ENCODE measurements at places on chromosomes 16 and 17.

DNA sequence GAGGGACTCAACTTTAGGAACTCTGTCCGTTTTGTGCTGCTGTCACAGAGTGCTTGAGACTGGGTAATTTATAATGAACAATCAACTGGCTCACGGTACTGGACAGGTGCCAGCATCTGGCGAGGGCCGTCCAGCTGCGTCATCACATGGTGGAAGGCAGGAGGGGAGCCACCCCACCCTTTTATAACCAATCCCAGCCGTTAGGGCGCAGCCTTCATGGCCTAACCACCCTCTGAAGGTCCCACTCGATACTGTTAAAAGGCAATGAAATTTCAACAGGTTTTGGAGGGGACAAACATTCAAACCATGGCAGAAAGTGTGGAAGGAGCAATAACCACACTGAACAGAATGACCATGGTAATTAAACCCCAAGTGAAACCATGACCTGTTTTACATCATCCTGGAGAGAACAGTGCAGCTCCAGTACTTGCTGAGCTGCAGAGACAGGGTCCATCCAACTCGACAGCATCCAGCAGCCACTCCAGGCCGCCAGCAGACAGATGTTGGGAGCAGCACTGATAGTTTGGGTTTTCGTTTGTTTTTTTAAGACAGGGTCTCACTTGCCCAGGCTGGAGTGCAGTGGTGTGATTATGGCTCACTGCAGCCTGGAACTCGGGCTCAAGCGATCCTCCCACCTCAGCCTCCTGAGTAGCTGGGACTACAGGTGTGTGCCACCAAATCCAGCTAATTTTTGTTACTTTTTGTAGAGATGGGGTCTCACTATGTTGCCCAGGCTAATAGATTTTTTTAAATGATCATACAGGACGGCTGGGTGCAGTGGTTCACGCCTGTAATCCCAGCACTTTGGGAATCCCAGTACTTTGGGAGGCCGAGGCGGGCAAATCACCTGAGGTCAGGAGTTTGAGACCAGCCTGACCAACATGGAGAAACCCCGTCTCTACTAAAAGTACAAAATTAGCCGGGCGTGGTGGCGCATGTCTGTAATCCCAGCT is 11.0 kb downstream of the CHMP6 start:
- peak; percentile 48 for DNase-seq

- DNase-seq: no peak
These were observed 77.0 kb downstream of the MRC2 start for GRCh38 chr17:62704381-62704971.

DNA sequence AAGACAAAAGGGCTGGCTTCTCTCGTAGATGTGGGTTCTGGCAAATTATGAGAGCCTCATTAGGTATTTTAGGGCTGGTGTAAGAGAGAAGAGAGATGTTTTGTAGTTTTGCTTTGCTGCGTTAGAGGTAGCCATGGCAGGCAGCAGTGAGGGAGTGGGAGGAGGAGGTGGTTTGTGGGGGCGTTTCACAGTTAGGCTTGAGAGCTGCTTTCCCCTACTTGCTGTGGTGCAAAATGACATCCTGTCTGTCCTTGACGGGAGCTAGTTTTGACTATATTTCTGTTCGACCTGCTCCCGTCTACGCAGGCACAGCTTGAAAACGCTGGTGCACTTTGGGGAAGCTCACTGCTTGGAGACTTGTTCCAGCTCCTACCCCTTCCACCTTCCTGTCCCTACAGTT is 75.5 kb downstream of the SLC5A11 start:
- no peak for DNase-seq

GRCh38 chr16:22337849-22338635 is 36.4 kb downstream of the CDR2 start:
- DNase-seq: no peak

DNA sequence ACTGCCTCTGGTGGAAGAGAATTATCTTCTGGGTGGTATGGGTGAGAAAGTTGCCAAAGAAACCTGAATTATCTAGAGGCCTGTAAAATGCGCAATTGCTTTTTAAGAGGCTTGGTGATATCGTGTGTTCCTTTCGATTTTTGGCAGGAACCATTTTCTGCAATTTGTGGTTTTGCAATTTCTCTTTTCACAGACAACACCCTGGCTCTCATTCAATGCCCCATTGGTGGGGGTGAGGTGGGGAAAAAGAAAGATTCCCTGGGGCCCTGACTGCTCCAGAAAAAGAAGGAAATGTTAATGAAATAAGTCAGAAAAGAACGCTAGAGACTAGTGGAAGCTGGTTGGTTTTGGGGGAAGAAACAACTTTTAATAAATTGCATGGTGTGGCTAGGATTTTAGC is 77.4 kb downstream of the ANKFN1 start:
- no peak for DNase-seq

DNA sequence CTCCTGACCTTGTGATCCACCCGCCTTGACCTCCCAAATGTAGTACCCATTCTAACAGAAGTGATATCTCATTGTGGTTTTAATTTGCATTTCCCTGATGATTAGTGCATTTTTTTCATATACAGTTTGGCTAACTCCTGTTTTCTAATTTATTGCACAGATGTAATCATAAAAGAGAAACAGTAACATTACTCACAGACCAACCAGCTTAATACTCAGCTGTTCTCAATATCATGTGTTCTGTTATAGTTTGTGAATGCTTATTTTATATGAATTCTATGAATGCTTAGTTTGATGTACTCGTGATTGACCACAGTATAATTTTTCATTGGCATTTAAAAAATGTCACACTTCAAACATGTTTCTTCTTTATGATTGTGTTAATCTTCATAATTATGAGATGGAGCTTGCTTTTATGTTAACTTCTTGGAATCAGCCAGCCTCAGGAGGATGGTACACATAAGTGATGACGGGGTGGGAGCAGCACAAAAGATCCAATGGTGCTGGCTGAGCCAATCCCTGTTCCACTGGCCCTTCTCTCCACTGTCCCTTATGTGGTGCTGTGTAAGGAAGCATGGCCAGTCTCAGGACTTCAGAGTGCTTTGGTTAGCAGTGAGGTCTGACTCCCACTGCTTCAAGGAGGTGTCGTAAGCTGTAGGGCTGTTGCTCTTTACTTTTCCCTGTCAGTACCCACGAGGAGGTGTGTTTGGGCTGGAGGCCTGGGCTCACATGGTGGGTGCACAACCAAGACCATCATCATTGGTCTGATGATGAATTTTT is 191.0 kb downstream of the SPECC1 start:
- no peak for DNase-seq

DNA sequence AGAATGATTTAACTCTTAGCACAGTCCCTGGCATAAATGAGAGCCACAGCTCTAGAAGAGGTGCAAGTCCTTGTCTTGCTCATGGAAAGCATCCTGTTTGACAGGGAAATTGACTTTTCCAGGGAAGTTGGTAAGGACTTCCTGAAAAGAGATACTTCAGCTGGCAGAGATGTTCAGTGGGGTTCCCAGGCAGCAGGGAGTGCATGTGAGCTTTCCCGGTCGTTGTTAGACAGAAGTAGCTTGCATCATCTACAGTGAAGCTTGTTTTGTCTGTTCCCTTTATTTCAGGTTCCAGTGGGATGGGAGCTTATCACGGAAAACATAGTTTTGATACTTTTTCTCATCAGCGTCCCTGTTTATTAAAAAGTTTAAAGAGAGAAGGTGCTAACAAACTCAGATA is 22.9 kb downstream of the ALDH3A2 start:
- no peak for DNase-seq

DNA sequence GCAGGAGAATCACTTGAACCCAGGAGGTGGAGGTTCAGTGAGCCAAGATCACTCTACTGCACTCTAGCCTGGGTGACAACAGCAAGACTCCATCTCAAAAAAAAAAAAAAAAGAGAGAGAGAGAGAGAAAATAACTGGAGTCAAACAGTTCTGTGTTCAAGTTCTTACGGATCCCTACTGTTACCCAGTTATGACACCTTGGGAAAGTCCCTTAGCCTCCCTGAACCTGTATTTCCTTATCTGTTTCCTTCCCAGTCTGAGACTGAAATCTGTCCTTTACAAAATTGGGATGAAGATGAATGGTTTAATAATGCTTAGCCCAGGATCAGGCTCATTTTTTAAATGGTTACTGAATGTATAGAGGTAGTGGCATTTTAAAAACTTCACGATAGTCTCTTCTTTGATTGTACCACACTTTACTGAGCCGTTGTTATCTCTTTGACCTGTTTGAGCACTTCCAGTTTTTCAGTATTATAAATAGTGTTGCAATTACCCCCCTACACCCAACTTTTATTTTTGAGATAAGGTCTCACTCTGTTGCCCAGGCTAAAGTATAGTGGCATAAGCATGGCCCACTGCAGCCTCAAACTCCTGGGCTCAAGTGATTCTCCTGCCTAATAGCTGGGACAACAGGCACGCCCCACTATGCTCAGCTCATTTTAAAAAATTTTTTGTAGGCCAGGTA is 17.1 kb downstream of the ZNF768 start:
- DNase-seq: no peak

- no peak for DNase-seq
These were observed 121.7 kb upstream of the NLRP1 start for GRCh38 chr17:5705876-5706576.

DNA sequence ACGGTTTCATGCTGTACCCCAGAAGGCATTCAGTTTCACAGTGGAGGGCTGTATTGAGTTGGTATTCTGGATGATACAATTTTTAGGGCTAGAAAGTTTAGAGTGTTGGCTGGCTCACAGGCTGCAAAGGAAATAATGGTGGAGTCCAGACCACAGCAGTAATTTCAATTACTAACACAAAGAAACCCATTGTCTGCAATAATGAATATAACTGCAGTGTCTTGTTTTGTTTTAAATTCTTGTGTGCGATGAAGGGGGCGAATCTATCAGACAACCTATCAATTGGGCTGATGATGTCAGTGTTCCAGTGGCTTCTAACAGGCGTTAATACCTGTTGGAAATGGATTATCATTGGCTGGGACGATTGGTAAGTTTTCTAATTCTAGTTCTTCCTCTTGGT is 1.5 kb downstream of the SP2 start:
- DNase-seq: no peak

GRCh38 chr16:1950047-1950446 is 4.4 kb downstream of the RPL3L start:
- DNase-seq: no peak

- DNase-seq: no peak
These were observed 5.3 kb downstream of the GPS1 start for GRCh38 chr17:82056729-82057621.

DNA sequence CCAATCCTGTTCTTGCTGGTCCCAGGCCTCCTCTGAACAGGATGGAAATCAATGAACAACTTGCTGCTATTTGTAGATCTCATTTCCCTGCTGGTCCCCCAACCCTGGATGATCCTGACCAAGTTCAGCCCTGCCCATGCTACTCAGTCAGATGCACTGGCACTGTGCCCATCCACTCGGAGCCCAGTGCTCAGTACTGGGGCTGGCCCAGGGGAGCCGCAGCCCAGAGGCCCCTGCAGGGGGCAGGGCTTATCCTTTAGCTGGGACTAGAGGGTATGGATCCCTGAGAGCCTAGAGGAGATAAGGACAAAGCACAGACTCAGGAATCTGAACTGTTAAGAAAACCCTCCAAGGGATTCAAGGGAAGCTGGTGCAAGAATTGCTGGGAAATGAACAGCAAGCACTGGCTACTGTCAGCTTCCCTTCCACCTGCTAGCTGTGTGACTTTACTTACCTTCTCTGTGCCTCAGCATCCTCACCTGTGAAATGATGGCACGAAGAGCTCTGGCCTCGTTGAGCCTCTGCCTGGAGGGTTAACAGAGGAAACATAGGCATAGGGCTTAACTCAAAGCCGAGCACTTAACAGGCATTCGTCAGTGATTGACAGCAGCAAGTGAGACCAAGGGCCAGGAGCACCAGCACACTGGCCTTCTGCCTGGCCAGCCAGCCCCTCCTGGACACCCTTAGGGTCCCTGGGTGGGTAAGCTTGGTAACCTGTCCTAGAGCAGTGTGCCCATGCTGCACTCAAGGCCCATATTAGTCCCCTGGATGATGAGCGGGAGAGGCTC is 29.8 kb upstream of the C1QL1 start:
- DNase-seq: no peak

DNA sequence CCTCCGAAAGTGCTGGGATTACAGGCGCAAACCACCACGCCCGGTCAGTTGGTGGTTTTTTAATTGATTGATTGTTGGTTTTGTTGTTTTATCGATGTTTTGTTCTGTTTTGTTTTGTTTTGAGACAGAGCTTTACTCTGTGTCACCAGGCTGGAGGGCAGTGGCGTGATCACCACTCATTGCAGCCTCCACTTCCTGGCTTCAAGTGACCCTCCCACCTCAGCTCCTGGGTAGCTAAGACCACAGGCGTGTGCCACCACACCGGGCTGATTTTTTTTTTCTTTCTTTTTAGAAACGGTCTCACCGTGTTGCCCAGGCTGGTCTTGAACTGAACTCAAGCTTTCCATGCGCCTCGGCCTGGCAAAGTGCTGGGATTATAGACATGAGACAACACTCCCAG is 12.4 kb downstream of the FAM234A start:
- DNase-seq: no peak

- DNase-seq: no peak
These were observed 11.4 kb downstream of the C16orf95 start for GRCh38 chr16:87305505-87306391.

GRCh38 chr16:50774960-50775359 is 33.1 kb downstream of the CYLD start:
- DNase-seq: no peak

DNA sequence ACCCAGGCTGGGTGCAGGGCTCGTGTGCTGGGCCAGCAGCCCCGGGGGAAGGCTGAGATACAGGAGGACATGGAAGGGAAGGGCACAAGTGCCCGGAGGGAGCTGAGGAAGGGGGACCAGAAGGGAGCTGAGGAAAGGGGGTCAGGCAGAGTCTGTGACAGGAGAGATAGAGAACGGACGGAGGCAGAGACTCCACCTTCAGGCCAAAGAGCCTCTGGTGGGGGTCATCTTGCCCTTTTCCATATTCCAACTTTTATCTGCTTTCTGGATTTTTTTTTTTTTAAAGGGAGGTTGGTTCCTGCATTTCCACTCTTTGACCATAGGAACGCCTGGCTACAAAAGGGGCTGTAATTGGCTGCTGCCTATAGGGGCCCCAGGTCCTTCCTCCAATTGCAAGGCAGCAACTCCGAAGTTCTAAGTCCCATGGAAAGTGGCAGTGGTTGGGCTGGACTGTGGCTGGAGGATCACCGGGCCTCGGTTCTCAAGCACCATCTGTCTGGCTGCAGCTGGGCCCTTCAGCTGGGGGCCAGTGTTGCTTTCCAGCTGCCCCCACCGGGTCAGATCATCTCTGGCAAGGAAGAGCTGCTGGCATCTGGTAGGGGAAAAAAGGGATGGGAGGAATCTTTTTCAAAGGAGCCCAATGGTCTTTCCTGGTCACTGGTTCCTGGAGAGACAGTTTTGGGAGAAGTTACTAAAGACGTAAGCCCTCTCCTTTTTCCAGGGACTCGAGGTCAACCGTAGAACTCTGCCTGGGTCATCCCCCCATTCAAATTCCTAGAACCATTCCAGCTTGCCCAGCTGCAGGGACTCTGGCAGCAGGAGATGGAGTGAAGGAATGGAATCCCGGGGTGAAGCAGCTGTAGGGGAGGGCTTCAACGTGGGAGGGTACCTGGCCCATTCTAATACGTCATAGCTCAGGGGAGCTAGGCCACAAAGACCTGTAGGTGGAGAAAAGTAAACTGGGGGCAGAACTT is 13.1 kb upstream of the MRPS23 start:
- DNase-seq: no peak

GRCh38 chr16:86378831-86379504 is 131.4 kb upstream of the FOXF1 start:
- no peak for DNase-seq

- DNase-seq: peak; percentile 32
These were observed 45.4 kb downstream of the CDH1 start for GRCh38 chr16:68782198-68783174.
